ENCODE measurements at places on chromosomes 1 and 21.

DNA sequence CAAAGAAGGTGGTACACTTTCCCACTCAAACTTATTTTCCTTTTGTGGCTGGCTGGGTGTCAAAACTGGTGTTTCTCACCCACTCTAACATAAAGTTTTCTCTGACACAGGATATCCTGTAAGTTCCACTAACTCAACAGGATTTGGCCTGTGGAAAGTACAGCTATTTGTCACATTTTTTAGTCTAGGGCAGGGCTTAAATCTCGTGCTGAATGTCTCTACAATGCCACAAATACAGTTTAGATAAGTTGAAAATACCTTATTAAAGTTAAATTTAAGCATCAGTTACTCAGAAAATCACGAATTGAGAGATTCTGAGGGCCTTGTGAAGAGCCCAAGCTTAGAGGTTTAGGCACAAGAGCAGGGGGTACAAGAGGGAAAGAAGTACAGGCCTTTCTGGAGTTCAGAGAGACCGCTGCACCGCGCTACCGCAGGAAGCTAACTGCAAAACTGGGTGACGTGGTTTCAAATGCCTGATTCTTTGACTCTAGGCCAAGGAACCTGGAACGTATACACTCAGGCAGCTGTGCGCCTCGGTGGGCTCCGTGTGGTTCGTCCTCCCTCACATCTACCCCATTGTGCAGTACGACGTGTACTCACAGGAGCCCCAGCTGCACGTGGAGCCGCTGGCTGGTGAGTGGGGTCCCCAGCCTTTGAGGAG is 23.4 kb upstream of the PWP2 start:
- no peak for DNase-seq

- DNase-seq, result no peak
These were observed 14.4 kb downstream of the ABCG1 start for GRCh38 chr21:42233067-42233961.

DNA sequence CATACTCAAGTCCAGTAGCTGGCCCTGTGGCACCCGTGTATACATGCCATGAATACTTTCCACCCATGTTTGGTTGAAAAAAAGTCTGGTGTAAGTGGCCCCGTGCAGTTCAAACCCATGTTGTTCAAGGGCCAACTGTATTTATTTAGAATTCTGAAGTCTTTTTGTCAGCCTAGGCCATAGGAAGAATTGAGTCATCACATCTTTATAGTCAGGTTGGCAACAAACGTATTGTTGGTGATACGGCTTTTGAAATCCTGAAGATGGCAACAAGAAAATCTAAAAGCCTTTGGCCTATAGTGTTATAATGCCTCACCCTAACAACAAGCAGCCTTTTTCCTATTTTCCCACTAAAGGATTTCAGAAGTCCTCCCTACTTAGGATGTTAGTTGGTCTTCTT is 363.6 kb downstream of the PLPP3 start:
- no peak for DNase-seq

DNA sequence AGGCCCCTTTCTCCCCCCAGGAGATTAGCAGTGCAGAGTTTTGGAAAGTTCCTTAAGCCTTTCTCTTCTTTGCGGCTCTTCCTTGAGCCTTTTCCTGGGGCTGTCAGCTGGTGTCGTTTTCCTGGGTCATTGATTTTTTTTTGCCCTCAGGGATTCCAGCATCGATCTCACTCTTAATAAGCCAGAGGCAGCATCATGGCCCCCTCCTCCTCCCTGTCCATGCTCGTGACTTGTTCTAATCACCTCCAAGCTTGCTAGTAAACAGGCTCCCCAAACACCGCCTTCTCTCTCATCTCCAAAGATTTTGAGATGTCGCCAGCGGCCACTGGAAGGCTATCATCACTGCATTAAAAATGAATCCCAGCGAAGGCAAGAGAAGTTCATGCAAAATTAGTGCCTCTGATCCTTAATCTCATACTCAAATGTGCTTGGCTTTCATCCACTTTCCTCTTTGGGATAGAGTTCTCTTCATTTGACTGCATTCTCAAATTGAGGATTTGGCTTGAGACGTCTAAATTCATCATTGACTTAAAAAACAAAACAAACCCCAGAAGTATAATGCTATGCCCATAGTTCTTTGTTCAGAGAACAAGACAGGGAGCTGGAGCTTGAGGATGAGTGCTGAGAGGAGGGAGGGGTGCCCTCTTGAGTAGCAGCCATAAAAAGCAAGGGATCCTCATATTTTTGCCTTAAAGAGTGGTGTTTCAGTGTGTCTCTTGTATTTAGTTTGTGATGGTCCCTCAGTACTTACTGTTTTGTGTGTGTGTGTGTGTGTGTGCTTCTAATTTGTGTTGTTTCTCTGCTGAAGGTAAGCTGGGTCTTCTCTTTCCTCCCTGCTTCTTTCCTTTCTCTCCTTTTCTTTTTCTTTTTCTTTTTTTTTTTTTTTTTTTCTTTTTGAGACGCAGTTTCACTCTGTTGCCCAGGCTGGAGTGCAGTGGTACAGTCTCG is 3.2 kb downstream of the EVA1C start:
- no peak for DNase-seq

DNA sequence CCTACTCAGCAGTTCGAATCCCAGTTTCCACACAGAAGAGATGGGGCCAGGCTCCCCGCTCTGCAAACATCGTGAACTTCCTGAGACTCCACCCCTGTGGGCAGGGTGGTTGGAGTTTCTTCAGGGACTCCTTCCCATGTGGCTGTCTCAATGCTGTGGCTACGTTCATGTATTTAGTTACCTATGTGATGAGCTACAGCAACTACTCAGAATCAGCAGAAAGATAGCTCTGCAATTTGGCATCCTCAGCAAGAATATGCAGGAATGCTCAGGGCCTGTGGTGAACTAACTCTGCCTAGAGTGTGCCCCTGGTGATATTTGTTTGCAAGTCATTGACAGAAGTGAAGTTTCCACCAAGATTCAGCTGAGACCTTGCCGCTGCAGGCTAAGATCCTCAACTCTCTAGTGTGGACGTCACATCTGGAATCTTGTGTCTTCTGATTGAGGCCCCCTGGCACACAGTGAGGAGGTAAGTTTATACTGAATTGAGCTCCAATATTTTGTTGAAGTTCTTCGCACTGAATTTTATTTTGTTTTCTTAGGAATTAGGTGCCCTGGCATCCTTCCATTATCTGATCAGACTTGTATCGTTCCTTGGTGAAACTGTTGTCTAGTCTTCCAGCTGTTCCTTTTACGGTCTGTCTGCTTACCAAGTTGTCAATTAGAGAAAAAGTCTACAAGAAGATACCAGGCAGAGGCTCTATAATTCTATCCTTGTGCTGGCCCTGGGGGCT is 8.2 kb upstream of the GLRX2 start:
- no peak for DNase-seq

Measured in HEK293T (cell line).